Stimulated activated CD8-positive, alpha-beta memory T cell treated with anti-CD3 and anti-CD28 coated beads, Interleukin-12 subunit alpha, Interleukin-12 subunit beta, amount 100 ng/mL, for 4 hours (primary cell): ENCODE measurements at places on chromosomes 6 and 20.

DNA sequence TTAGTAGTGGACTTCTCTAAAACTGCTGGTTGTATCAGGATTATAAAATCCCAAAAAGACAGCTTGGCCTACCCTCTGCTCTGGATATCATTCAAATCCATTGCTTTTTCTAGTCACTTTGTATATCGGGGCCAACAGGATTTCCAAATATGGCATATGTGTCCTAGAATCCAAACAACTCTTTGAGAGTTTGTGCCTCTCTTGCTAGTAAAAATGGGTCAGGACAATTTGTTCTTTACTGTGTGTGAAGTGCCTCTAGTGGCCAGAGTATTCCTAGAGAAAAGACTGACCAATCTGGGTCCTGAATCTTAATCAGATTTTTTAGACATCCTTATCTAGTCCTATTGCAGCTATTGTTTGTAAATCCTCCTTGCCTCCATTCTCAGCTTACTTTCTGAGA is 33.5 kb upstream of the MANEA start:
- no peak for DNase-seq

DNA sequence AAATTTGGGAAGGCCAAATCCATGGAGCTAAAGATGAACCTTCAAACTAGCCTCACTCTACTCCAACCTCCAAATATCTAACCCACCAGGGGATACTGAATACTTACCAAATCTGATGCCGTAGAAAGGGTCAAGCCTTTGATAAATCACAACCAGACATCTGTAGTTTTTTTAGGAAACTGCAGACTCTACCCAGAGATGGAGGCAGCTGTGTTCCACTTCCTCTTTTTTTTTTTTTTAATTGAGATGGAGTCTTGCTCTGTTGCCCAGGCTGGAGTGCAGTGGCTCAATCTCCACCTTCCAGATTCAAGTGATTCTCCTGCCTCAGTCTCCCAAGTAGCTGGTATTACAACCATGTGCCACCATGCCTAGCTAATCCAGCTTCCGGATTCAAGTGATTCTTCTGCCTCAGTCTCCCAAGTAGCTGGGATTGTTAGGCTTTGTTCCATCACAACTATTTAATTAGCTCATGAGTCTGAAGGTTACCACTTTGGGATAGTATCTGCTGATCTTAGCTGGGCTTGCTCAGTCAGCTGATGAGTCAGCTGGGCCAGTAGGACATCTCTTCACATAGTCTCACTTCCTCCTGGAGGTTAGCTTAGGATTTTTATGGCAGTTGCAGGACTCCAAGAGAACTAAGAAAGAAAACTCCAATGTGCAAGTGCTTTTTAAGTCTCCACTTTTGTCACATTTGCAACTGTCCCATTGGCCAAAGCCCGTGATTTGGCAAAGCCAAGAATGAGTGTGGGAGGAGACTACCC is 13.3 kb downstream of the FRK start:
- DNase-seq, result no peak

- no peak for DNase-seq
Measured at GRCh38 chr6:31585491-31585890, 586 bp upstream of the LST1 start.

GRCh38 chr20:54891907-54892306 is 416.5 kb downstream of the DOK5 start:
- DNase-seq, result no peak

DNA sequence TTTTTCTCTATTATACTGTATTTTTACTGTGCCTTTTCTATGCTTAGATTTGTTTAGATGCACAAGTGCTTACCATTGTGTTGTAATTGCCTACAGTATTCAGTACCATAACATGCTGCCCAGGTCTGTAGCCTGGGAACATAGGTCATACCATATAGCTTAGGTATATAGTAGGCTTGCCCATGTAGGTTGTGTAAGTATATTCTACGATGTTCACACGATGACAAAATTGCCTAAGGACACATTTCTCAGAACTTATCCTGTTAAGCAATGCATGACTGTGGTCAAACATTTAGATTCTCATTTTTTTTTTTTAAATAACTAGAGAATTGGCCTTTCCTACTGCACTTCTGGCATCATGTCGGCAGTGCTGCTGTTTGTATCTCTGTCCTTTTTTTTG is 253.7 kb upstream of the SUPT3H start:
- no peak for DNase-seq

- no peak for DNase-seq
Measured at GRCh38 chr20:11924923-11925322, 7.2 kb downstream of the BTBD3 start.
